ENCODE measurements at places on chromosomes 7 and 10.

- no peak for DNase-seq
Observed at GRCh38 chr7:67364441-67365017, 367.9 kb downstream of the TYW1 start.

- DNase-seq = no peak
Observed at GRCh38 chr10:72175149-72175548, 40.7 kb upstream of the ANAPC16 start.

DNA sequence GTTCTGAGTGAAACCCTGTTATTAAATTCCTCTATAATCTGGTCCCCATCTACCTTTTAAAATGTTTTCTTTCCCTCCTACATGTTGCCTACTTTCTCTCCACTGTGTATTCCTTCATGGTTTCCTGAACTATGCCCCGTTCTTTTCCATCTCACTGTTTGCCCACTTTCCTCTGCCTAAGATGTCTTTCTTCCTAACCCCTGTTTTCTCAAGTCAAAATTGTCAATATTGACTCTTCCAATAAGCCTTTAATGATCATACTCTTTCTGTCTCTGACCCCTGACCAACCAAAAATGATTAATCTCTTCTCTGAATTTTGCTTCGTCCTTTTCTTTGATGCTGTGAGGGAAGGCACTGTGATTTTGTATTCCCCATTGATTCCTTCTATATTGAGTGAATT lies 30.6 kb upstream of the OIT3 start:
- no peak for DNase-seq

- DNase-seq = no peak
Observed at GRCh38 chr10:94199565-94199964, 163.2 kb downstream of the NOC3L start.

GRCh38 chr7:31043051-31043471 lies 9.0 kb upstream of the ADCYAP1R1 start:
- no peak for DNase-seq

DNA sequence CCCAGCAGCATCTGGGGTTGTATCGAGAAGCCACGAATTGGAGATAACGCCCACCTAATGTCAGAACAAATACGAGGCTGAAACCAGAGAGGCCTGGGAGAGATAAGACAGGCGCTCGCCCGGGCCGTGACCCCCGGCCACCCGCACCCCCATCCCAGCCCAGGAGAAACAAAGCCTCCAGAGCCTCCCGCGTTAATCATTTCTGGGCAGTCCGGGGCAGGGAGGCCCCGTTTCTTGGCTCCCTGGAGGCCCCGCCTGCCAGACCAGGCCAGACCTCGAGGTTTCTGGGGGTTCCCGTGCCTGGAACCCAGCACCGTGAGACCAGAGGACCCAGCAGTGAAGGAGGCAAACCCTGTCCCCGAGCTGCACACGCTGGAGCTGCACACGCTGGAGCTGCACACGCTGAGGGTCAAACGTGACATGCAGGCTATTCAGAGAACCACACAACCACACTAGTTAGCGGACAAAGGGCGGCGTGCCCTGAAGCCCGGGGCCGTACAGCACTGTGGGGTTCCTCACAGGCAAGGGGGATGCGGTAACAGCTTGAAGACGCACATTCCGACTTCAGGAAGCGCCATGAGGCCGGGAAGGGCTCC lies 53.4 kb downstream of the FOXL3 start:
- DNase-seq = no peak

GRCh38 chr7:129069021-129069420 lies 14.1 kb upstream of the TNPO3 start:
- DNase-seq = no peak

- DNase-seq = no peak
Observed at GRCh38 chr10:89846281-89846630, 144.9 kb downstream of the KIF20B start.

GRCh38 chr7:27123477-27124053 lies 7.0 kb downstream of the HOXA4 start:
- no peak for DNase-seq

GRCh38 chr7:129807863-129808262 lies 144.9 kb downstream of the UBE2H start:
- peak; percentile 36 for DNase-seq

- no peak for DNase-seq
Observed at GRCh38 chr7:149820622-149821190, 17.5 kb upstream of the ZNF862 start.

DNA sequence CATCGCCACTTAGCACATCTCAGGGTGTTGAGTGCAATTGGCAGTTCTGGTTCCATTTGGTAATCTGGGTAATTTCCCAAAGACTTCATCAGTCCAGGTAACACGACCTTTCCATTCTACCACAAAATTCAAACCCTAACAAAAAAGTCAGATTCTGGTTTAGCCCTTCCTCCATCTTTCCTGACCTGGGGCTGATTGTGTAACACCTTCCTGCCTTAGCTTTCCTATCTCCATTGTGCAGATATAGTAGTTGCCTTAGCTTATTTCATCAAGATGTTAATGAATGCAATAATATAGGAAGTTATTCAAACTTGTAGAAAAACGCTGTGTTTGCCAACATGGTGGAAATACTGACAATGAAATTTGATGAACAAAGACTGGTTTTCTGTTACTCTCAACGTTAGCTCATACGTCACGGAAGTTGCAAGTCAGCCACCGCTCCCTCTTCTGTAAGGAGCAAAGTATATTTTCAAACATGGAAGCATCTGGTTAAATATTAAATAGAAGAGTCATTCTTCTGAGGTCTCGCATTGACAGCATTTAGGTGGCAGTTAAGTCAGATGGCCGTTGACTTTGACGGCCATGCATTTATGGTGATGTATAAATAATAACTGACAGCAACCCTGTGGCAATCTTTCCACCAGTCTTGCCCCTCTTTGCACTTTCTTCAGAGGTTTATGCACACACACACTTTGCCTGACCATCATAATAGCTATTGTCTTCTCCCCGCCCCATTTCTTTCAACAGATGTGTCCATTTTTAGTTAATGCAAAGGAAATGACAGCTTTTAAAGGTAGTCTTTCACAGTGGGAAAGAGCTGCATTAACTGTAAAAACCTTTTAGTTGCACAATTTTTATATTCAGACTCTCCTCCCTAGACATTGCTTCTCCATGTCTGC lies 205.1 kb upstream of the BMPER start:
- no peak for DNase-seq

- DNase-seq = no peak
Observed at GRCh38 chr7:101216860-101217387, 457 bp downstream of the PLOD3 start.

GRCh38 chr10:46229144-46229563 lies 57.6 kb upstream of the ANTXRL start:
- no peak for DNase-seq

- no peak for DNase-seq
Observed at GRCh38 chr7:12222889-12223579, 11.9 kb downstream of the TMEM106B start.

DNA sequence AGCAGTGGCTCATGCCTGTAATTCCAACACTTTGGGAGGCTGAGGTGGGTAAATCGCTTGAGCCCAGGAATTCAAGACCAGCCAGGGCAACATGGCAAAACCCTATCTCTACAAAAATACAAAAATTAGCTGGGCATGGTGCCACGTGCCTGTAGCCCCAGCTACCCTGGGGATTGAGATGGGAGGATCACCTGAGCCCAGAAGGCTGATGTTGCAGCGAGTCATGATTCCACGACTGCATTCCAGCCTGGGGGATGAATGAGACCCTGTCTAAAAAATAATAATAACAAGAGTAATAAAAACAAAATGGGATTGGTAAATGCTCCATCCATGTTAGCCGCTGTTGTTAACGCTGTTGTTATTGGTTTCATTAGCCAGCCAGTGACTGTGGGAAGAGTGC lies 1.3 kb upstream of the HKDC1 start:
- DNase-seq = no peak

- DNase-seq = no peak
Observed at GRCh38 chr7:149317986-149318672, 56.1 kb downstream of the ZNF783 start.

DNA sequence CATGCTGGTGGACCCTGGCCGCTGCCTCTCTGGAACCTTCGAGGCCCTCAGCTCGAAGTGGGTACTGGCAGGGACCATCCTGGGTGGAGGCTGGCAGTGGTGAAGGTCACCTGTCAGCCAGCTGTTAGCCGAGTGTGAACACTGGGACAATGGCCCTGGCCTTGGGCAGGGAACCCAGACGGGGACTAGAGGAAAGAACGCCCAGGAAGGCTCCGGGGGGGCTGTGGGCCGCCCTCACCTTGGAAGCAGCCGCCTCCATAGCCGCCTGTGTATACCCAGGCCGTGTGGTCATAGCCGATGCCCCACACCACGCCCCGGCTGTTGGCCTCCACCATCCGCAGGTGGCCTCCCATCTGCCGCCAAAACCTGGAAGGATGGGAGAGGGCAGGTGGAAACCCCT lies 17.6 kb downstream of the BHLHA15 start:
- no peak for DNase-seq

DNA sequence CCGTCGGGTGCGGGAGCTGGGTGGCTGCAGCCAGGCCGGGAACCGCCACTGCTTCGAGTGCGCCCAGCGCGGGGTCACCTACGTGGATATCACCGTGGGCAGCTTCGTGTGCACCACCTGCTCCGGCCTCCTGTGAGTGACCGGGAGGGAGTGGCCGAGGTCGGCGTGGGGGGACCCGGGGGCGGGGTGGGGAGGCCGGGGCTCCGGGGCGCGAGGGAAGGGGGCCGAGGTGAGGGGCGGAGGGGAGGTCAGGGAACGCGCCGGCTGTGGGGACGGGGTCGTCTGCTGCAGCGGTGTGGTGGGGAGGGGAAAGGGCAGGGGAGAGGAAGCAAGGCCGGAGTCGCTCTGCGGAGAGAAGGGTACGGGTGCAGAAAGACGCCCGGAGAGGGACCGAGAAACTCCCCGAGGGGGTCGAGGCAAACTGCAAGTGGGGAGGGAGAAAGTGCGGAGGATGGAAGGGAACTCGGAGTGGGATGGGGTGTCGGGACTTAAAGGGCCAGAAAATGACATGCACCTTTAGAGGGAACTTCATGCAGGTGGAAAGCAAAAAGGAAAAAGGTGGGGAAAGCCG lies 518 bp downstream of the AGFG2 start:
- DNase-seq = no peak

GRCh38 chr7:124929467-124930172 lies at the start of gene POT1:
POT1 (minus strand) TSS chr7:124929825; CDS start chr7:124897173, 32,652 bp downstream.
- DNase-seq = peak; percentile 98

- DNase-seq = no peak
Observed at GRCh38 chr10:3471472-3471871, 298.9 kb upstream of the PITRM1 start.

GRCh38 chr7:17535776-17536175 lies 237.3 kb downstream of the AHR start:
- DNase-seq = no peak

DNA sequence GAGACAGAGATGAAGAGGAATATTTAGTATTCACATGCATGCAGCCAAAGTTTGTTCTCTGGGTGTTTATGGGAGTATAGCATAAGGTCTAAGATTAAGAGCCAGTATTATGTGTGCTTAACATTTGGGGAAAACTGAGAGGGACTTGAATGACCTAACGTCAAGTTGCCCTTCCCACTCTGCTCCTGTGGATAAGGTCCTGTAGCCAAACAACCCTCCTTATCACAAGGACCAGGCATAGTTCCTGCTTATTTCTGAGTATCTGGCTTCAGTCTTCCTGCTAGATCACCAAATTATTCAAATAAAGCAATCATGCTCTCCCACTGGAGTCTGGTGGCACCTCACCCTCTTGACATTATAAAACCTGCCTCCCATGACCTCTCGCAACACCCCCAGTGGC lies 137.9 kb upstream of the SEMA3E start:
- DNase-seq = no peak

- DNase-seq = peak; percentile 49
Observed at GRCh38 chr10:29392376-29393021, 103.6 kb downstream of the LYZL1 start.

- DNase-seq = no peak
Observed at GRCh38 chr10:96619796-96620773, 33.3 kb upstream of the TM9SF3 start.

DNA sequence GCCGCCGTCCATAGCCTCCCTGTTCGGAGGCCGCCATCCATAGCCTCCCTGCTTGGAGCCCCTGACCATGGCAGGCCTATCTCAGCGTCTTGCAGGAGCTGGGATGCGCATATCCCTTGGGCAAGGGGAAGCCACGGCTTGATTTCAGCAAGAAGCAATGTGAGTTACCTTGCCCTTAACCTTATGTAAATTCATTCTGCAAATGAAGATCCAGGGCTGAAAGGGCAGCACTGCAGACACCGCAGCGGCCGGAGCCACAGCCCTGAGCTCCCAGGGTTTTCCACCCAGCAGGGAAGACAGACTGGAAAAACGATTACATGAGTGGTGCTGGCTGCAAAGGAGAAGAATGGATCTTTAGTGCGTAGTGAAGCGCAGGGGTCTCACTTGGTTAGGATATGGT lies 95.8 kb downstream of the SEC61G start:
- DNase-seq = no peak

GRCh38 chr7:155274633-155275355 lies 22.9 kb upstream of the INSIG1 start:
- DNase-seq = no peak

GRCh38 chr10:98408799-98409198 lies 6.2 kb downstream of the PYROXD2 start:
- no peak for DNase-seq

DNA sequence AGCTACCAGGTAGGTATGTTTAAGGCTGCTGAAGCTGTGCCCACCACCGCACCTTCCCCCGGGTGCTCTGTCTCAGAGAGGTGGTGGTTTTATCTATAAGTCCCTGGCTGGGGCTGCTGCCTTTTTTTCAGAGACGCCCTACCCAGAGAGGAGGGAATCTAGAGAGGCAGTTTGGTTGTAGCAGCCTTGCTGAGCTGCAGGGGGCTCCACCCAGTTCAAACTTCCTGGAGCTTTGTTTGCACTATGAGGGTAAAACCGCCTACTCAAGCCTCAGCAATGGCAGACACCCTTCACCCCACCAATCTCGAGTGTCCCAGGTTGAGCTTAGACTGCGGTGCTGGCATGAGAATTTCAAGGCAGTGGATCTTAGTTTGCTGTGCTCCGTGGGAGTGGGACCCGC lies 43.6 kb upstream of the CYP2C18 start:
- DNase-seq = no peak

- no peak for DNase-seq
Observed at GRCh38 chr10:96638696-96639095, 51.9 kb upstream of the TM9SF3 start.

GRCh38 chr7:140304191-140304799 lies 94.0 kb downstream of the SLC37A3 start:
- no peak for DNase-seq

DNA sequence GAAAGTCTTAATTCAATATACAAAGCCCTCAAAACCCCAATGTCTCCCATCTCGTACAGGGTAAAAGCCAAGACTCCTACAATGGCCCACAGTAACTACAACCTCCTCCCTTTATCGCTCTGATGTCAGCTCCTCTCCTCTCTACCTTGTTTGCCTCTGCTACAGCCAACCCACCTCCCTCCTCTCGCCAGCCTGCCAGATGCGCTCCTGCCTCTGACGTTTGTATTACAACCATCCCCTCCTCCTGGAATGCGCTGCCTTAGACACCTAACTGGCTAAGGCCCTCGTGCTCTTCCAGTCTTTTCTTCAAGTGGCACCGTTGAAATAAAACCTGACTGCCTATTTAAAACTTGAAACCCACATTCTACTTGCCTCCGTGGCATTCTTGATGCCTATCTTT lies 115.3 kb upstream of the MYO3A start:
- DNase-seq = no peak
